ENCODE measurements at places on chromosomes 2 and 18. TPM values are rescaled to one million over a fixed set of nuclear protein-coding genes. Genes with fewer than 3 reads are reported as not detected.

The SLC5A7 gene
- 0.94 TPM for total RNA-seq

The CXCR1 gene
- total RNA-seq, result not detected

The RFX8 gene
- 0.47 TPM for total RNA-seq

The ANKRD62 gene
- 0.16 TPM for total RNA-seq

The GALR1 gene
- total RNA-seq, result 0.16 TPM

The ASTL gene
- total RNA-seq, result not detected

The LCT gene
- not detected for total RNA-seq

The ACVR1C gene
- 20.7 TPM for total RNA-seq

The ESCO1 gene
- total RNA-seq, result 42.6 TPM

The SERPINB11 gene
- total RNA-seq, result not detected

DNA sequence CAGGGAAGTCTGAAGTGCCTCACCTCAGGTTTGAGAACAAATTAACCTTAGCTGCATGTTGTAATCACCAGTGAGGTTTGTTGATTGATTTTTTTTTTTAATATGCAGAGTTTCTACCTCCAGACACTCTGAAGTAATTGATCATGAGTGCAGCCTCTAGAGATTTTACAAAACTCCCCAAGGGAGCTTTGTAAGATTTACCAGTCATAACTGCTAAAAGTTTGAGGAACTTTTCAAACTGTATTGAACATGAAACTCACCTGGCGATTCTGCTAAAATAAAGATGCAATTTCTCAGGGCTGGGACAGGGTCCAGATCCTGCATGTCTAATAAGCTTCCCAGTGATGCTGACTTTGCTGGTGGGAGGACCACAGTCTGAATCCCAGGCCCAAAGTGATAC, 339.6 kb upstream of the DCC start:
- DNase-seq, result no peak

DNA sequence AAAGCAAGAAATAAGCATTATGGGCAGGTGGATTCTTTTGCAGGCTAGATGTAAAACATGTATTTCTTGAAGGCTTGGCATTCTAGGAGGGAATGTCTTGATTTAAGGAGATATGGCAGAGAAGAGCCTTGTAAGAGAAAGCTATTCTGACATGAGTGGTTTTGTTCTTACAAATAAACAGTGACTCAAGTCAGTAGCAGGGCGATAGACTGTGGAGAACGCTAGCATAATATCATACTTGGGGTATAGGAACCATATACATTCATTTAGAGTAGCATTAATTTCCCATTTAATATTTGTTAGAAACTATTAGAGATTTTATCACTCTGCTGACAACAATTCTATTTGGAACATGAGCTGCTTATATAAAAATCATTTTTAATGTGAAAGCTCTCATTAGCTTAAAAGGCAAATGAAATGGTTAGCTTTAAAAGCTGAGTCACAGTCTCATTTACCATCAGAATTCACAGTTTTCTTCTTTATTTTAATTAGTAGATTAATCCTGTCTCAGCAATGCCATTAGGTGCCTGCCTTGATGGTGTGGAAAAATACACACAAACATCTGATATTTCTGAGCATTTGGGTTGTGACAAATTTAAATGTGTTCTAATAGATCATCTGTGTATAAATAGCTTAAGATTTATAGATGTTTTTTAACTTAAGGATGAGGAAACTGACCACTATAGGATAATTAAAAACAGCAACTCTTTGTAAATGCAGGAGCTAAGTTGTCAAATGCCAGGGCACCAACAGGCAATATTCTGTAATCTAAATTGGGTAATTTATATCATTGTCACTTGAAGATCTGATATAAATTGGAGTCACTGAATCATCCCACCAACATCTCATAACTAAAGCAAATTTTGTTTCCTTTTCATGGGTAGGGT, 276.7 kb downstream of the PLCL1 start:
- no peak for DNase-seq

GRCh38 chr18:75830828-75831227, 403.3 kb upstream of the SMIM21 start:
- no peak for DNase-seq

- no peak for DNase-seq
These were observed 5.7 kb downstream of the GREB1 start for GRCh38 chr2:11539317-11540147.

GRCh38 chr2:155250800-155251199, 552.3 kb downstream of the KCNJ3 start:
- no peak for DNase-seq

DNA sequence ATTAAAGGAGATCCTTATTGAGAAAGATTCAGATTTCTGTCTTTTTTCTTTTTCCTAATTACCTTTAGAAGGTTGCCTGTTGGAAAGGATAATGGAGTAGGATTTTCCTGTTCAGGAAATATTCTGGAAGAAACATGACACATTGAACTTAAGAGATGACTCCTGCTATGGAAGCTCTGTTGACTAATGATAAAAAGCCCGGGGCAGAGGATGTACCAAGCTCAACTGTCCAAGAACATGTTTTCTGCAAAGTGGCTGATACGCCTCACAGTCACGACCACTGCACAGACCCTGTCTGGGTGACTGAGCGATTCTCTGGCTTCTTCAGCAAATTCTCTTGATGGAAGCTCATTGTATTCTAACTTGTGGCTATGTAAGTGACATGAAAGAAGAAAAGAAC, 86.2 kb upstream of the THOC1 start:
- no peak for DNase-seq

DNA sequence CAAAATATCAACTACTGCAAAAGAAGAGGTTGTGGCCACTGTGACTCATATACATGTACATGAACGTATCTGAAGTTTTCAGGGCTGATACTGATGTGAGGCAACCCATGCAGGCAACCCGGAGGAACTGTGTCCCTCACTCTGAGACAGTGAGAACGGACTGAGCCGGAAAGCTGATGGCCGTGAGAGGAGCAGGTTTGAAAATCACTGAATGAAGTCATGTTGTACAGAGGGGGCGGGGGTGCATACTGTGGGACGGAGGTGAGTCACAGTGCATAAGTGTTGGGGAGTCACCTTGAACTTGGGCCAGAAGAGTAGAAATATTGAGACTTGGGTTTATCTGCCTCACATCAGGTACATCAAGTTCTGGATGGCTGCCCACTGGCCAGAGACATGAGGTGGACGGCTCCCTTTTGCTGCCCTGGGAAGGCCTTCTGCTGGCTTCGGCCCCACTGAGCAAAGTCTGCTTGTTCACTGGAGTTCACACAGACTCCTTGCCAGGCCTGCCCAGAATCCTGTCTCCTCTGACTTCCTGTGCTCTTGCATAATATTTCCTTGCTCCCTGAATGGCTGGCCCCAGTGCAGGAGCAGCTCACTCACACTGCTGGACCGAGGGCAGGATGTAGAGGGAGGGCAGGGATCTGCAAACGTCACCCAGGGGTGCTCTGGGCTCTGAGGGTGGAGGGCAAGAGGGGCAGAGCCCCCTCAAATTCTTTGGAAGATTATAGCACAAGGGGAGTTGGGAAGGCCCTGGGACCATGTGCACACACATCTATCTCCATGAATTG, 18.1 kb downstream of the EPAS1 start:
- no peak for DNase-seq

- DNase-seq, result no peak
These were observed 368.0 kb upstream of the RAB6C start for GRCh38 chr2:129611471-129611870.

DNA sequence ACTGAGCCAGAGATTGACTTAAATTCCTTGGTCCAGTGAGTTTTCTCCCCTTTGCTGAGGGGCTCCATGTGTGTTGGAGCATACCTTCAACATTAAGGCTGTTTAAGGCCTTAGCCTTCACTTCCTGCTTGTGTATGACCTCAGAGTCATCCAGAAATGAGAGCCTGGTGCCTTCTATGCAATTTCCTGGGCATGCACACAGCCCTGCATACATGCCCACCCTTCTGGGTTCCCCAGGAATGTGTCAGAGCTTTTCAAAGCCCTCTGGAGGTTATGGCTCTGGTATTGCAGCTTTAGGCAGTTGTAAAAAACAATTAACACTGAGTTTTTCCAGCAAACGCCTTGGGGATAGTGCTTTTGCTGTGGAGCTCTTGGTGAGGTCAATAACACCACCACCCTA, 16.7 kb downstream of the IL1R1 start:
- no peak for DNase-seq

DNA sequence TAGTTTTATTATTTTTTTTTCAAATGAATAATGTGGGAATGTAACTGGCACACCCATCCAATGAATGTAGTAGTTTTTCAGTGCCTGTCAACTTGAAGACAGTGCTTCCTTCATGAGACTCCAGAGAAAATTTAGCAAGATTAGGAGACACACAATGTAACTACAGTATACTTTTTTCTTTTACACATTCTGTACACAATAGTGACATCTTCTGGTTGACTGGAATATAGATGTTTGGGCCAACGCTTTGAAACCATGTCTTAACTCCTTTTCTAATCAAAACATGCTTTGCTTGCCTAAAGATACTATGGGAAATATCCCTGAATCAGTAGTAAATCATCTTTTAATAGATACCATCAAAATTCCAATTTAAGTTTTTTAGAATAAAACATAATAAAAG, 229.5 kb upstream of the ZC3H15 start:
- DNase-seq, result no peak

DNA sequence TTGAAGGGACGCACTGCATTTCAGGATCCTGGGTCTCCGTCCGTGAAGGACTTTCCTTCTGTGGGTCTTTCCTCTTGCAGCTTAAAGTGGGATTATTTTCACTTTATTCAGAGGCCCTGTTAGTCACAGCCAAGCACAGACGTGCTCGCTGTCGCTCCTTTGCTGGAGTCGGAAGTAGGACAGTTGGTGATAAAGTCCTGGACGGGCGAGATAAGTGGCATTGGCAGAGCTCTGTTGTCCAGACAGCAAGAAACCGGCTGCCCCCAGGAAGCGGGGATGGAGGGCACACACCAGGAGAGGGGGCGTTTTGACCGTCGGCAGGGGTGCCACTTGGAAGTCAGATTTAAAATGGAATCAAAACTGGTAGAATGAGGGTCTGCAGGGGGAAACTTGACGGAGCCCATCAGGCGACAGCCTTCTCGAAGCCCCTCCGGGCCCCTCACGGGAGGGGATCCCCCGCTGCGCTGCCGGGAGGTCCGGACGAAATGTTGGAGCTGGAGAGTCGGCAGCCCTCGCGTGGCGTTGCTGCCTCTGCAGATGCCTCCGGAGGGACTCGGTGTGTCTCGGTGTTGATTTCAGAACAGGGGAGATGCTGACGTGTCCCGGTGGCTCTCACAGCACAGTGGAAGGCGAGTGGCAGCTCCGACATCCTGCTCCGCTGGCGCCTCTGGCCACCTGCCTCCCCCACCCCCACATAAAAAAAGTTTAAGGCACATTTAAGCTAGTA, 124.2 kb downstream of the NFATC1 start:
- no peak for DNase-seq

GRCh38 chr2:42756966-42757513, 6.9 kb downstream of the OXER1 start:
- no peak for DNase-seq

DNA sequence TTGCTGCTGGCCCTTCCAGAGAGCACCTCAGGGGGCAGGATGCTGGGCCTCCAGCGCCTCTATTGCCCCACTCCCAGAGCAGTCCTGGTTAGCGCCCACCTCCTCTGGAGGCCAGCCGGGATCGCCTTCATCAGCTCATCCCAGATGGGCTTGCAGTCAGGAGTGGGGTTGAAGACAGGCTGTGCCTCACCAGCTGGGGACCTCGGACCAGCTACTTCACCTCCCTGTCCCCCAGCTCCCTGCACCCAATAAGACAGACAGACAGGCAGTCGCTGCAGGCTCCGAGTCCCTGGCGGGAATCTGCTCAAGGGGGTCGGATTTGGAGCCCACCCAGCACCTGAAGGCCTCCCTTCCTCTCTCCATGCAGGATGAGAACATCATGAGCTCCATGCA, 18.9 kb upstream of the FAHD2A start:
- DNase-seq, result no peak

GRCh38 chr2:130870161-130870485, 33.4 kb downstream of the ARHGEF4 start:
- DNase-seq, result no peak

GRCh38 chr2:190159453-190159852, 96.9 kb upstream of the MSTN start:
- DNase-seq, result no peak

- no peak for DNase-seq
These were observed 41.5 kb downstream of the SCTR start for GRCh38 chr2:119482481-119483394.

DNA sequence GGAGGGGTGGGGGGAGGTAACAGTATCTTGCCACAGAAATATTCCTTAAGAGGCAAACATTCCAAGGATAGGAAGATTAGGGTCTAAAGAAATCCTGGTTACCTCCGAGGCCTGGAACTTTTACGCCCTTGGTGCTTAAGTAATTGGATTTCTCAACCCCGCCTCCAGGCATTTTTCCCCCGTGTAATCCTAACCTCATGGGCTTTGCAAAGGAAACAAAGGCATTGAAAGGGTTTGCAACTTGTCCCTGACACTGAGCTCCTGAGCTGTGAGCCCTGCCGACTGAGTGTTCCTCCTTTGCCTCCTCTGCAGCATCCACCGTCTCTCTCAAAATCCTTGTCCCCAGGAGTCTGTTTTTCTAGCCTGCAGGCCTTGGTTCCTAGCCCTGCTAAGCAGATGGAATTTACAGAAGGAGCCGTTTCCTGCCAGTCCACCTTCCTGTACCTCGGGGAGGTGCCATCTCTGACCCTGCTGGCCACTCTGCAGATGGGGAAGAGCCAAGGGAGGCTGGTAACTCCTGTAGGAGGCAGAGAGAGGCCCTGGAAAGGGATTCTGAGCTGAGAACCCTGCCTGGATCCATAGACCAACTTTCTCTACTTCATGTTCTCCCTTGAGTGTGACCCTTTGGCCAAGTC, 24.2 kb downstream of the TET3 start:
- no peak for DNase-seq

GRCh38 chr18:46877329-46877987, 39.8 kb downstream of the PIAS2 start:
- no peak for DNase-seq

- no peak for DNase-seq
These were observed 180.6 kb downstream of the MREG start for GRCh38 chr2:215832791-215833190.

DNA sequence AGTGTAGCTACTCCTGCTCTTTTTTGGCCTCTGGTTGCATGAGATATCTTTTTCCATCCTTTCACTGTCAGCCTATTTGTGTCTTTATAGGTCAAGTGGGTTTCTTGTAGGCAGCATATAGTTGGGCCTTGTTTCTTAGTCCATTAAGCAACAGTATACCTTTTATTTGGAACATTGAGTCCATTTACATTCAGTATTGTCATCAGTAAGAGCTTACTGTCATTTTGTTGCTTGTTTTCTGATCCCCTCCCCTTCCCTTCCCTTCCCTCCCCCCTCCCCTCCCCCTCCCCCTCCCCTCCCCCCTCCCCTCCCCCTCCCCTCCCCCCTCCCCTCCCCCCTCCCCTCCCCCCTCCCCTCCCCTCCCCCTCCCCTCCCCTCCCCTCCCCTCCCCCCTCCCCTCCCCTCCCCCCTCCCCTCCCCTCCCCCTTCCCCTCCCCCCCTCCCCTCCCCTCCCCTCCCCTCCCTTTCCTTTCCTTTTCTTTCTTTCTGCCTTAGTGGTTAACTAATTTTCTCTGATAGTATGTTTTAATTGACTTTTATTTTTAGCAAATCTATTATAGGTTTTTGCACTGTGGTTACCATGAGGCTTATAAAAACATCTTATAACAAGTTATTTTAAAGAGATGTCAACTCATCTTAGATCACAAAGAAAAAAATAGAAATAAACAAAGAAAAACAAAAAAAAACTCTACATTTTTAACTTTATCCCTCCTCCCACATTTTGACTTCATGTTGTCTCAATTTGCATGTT, 13.2 kb upstream of the DCDC2C start:
- no peak for DNase-seq
